Retinal pigment epithelial cell (primary cell): ENCODE measurements at places on chromosomes 1 and 21.

GRCh38 chr1:157193219-157193618 lies 55.0 kb upstream of the ETV3 start:
- no peak for DNase-seq

DNA sequence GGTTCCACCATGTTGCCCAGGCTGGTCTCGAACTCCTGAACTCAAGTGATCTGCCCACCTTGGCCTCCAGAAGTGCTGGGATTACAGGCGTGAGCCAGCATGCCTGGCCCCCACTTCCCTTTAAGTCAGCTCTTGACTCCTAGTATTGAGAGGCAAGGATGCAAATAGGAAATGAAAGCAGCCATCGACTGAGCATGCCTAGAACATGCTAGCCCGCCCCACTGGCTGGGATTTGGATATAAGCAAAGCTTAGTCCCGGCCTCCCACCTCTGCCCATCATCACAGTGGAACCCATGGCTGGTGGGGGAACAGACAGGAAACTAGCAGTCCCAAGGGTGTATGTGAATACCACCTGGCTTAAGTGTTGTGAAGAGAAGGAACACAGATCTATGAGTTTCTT lies 10.5 kb downstream of the C1orf167 start:
- DNase-seq = no peak

GRCh38 chr1:109782927-109783326 lies 19.2 kb upstream of the EPS8L3 start:
- no peak for DNase-seq

GRCh38 chr1:9028921-9029705 lies 2.9 kb upstream of the SLC2A7 start:
- DNase-seq = no peak

DNA sequence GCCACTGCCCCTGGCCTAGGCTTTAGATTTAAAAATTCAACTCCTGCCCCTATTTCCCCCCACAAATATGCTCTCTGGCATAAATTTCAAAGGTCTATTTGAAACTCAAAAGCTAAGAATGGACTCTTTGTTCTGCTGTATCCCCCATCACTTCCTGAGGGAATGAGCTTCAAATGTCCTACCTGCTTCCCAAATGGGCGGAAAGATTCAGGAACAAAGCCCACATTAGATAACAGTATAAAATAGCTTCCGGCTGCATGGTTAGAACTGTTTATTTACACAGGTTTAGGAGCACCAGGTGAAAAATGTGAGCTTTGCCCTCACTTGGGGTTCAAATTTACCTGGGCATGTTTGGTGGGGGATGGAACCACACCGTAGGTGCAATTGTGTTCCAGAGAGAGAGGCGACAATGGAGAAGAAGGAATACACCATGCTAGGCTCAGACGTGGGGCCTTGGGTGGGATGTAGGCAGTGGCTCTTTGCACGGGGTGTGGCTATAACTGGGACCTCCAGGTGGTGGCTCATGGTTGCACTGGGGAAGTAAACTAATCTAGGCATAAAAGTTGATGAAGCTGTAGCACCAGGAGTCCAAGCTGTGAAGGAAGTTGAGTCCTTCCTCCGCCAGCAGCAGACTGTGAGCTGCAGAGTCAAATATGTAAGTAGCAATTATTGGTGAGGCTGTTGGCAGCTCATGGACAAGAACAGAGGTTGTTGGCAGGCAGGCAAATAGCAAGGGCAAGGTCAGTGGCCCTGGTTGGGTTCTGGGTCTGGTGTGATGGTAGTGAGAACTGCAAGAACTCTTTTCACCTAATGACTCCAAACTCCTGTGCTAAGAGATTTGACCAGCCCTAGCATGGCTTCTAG lies 41.5 kb upstream of the SRSF10 start:
- DNase-seq = no peak

DNA sequence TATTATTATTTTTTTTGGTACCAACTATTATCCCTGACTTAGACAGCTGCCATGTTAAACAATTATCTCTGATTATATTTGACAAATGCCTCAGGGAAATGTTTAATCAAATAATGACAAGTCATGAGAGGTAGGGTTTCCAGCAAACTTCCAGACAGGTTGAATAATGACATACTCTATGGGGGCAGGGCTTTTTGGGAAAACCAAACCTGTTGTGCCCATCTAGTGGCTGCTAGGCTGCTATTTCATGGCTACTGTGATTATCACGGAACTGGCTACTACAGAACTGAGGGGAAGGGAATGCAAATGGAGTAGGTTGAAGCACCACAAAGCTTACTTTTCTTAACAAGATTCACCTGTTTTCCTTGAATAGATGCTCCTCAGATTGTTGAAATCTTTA lies 77.6 kb downstream of the DUSP10 start:
- DNase-seq = no peak

GRCh38 chr1:74771913-74772515 lies 39.1 kb downstream of the TYW3 start:
- peak; percentile 8 for DNase-seq

- DNase-seq = no peak
Observed at GRCh38 chr1:34746785-34747637, 7.8 kb upstream of the GJB5 start.

GRCh38 chr1:36775716-36776115 lies 258.6 kb downstream of the GRIK3 start:
- DNase-seq = no peak

DNA sequence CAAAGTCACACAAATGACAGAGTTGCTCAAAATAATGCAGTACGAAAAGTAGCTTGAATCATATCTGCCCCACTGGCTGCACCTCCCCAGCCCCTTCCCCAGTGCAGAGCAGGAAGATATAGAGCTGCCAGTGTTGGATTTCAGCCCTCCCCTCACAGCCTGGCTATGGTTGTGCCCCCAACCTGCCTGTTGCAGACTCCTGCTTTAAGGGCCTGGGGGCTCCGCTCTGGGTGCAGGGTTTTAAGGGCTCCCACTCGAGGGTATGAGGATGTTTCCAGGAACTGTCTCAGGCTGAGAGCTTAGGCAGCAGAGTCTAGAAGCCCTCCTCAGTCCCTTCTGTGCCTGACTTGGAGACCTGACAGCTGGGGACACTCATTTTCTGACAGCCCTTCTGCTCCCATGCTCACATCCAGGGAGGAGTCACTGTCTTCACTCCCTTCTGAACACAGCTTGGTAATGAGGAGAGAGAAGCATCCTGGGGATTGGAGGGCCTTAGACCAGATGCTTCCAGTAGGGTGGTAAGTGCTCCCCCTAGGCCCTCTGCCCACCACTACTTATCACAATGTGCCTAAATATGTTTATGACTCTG lies 4.6 kb downstream of the S100A9 start:
- DNase-seq = no peak

DNA sequence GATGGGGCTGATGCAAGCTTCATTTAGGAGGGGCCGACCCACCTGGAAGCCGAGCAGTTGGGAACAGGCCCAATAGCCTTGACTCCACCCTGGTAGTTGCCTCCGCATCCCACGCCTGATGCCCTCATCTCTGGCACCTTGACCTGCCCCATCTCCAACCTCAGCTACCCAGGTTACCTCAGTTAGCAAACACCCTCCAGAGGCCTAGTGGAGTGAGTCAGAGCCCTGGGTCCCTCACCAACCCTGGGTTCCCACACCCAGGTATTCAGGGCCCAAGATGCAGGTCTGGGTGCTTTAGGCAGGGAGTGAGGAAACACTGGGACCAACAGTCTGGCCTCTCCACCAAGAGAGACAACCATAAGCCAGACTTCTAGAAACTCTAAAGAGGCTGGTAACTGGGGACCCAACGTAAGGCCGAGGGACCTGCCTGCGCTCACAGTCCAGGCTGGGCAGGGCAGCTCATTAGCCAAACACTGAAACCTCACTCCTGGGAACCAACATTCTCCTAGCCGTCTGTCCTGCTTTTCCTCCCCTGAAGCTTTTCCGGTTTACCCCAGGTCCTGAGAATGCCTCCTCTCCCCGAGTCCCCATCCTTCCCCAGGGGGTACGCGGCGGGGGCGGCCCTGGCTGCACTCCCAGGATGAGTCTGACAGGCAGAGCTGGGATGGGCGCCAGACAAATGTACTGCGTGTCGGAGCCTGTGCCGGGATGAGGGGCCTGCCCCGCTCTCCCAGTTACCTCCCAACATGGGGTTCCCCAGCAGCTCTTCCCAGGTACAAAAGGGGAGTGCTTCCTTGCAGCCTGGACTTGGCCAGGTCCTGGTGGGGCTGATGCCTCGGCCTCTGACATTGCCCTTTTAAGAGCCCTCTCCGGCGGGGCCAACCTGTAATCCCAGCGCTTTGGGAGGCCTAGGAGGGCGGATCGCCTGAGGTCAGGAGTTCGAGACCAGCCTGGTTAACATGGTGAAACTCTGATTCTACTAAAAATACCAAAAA lies 8.9 kb upstream of the CELSR2 start:
- DNase-seq = no peak

GRCh38 chr1:205994346-205994745 lies 8.8 kb downstream of the RAB7B start:
- DNase-seq = no peak

GRCh38 chr1:119676571-119677206 lies 28.6 kb upstream of the ZNF697 start:
- no peak for DNase-seq

- peak; percentile 54 for DNase-seq
Observed at GRCh38 chr1:14733048-14733778, 134.7 kb downstream of the KAZN start.

GRCh38 chr1:54329312-54330003 lies 76.7 kb downstream of the SSBP3 start:
- no peak for DNase-seq

DNA sequence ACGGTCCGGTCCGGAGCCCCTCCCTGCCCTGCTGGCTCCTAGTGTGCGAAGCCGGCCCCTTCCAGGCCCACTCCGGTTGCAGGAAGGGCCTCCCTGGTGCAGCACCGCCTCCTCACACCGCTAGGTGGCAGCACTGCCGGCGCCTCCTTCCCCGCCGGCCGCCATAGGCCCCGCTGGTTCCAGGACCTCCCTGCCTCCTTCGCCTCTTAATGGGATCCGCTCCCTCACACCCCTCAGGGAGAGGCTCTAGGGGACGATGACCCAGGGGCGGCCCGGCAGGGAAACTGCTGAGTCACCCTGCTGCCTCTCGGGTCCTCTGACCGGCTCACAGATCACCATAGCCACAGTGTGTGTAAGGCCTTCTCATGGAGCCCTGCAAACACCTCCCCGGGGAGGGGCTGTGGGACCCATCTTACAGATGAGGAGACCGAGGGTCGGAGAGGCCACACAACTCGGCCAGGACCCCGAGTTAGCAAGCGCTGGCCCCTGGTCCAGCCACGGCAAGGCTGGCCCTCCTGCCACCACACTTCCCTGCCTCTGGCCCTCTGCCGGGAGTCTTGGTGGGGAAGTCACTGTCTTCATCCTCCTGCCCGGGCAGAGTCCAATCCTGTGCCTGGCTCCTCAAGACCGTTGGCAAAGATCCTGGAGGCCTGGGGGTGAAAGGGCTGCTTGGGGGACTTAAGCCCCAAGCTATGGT lies 1.6 kb upstream of the AJAP1 start:
- no peak for DNase-seq

DNA sequence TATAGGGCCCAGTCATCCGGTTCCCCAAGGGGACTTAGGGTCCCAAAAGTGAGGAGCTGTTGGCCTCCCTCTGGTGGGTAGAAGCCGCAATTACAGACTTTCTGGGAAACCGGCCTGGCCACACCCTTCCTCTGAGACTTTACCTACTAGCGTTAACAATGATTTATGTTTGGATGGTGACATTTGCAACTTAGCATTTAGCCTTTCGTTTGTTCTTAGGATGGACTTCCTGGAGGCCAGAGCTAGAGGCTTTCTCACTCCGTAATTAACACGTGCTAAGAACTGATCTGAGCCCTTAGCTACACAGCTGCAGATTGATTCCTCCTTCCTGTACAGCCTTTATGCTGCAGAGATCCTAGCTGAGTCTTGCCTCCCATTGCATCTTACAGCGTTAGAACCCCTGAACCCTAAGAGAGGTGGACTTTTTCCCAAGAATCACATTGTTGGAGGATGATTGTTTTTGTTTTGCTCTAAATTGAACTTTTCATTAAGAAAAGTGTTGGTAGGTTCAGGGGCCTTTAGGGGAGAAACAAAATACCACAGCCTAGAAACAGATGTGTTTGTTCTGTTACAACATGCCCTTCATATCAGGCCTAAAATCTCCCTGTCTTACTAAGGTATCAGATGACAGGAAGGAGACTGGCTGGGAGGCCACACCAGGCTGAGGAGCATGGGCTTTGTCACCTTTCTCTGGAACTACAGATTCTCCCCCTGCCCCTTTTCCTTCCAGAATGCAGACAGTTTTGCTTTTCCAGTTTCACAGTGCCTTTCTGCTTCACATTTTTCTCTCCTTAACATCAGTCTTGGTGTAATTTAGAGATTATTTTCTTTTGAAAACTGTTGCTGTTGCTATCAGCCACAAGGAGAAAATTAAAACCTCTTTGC lies 1.9 kb downstream of the S100A11 start:
- DNase-seq = no peak

GRCh38 chr1:34924759-34925555 lies 4.5 kb downstream of the DLGAP3 start:
- DNase-seq = peak; percentile 6

GRCh38 chr1:5813480-5813879 lies 178.7 kb downstream of the NPHP4 start:
- DNase-seq = no peak

DNA sequence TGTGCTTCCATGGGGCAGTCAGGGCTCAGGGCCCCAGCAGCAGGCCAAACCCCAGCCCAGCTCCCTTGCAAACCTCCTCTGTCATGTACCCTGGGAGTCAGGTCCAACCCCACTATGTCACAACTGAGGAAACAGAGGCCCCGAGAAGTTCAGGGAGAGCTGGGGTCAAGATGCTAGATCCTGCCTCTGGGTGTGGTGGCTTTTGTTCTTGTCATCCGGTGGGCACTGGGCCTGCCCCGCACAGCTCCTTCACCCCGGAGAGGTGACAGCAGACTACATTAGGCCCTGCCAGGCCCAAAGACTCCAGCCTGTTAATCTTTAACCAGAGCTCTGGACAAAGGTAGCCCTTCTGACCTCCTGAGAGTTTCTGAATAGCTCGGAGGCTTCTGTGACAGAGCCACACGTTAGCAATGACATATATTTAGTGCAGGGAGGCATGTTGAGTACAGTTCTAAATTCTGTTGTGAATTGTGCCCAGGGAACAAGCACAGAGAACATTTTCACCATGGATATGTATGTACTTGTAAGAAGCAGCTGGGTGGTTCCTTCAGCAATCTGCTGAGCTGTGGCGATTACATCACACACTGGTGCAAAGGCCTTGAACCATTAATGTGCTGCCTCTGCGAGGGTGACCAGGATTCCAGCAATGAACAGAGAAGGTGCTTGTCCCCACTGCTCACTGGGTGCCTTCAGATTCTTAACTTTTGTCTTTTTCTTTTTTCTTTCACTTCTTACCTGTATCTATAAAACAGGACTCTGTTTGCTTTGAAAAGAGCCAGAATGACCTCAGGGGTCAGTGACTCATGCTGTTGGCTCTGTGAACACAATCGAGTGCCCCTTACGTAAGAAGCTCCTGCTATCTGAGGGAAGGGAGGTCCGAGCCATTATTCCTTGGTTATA lies 102.8 kb downstream of the RHOU start:
- peak; percentile 93 for DNase-seq
